Endodermal cell (in vitro differentiated cells): ENCODE measurements at places on chromosomes 11 and 22. TPM values are rescaled to one million over a fixed set of nuclear protein-coding genes. Genes with fewer than 3 reads are reported as not detected.

GRCh38 chr11:38582756-38583155 lies 1984.7 kb upstream of the RAG2 start:
- no peak for DNase-seq
- no peaks in the 10 kb centered on the region for H3K27me3 ChIP-seq

DNA sequence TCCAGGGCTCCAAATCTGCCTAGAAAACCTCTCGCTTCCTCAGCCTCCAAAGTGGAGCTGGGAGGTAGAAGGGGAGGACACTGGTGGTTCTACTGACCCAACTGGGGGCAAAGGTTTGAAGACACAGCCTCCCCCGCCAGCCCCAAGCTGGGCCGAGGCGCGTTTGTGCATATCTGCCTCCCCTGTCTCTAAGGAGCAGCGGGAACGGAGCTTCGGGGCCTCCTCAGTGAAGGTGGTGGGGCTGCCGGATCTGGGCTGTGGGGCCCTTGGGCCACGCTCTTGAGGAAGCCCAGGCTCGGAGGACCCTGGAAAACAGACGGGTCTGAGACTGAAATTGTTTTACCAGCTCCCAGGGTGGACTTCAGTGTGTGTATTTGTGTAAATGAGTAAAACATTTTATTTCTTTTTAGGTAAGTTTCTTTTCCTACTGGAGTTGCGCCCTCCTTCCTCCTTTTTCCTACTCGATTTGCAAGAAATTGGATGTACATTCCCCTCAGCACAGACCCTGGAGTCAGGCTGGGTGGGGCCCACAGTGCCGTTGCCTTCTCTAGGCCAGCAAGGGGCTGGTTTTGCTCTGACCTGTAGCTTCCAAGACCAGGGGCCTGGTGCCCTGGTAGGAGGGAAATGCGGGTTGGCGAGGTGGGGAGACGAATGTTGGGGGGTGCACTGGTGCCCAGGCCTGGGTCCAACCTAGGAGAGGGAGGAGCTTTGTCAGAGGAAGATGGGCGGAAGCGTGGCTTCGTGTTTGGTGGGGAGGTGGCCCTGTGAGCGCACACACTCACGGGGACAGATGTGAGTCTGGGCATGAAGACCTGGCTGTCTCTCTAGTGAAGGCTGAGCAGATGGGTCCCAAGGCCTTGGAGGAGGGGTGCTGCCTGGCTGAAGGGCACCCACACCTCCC lies 50.6 kb downstream of the ST14 start:
- no peak overlapping the region for H3K27ac ChIP-seq
- H3K27me3 ChIP-seq, result no peaks in the 10 kb centered on the region
- H3K36me3 ChIP-seq, result no peaks in the 10 kb centered on the region
- no peak overlapping the region for H3K4me3 ChIP-seq

- no peak for DNase-seq
- H3K4me1 ChIP-seq, result peaks cover 5% of the 10 kb centered on the region
- H3K4me3 ChIP-seq, result no peak overlapping the region
Observed at GRCh38 chr11:132933703-132934102, 598.6 kb downstream of the OPCML start.

Gene CHKB
- 85.8 to 116 TPM (median 108 TPM) in 3 replicates for total RNA-seq

GRCh38 chr11:1840780-1841480 lies 2.1 kb downstream of the TNNI2 start:
- DNase-seq, result no peak
- H3K27ac ChIP-seq, result no peak overlapping the region
- H3K36me3 ChIP-seq, result no peaks in the 10 kb centered on the region
- H3K4me1 ChIP-seq, result no peaks in the 10 kb centered on the region

DNA sequence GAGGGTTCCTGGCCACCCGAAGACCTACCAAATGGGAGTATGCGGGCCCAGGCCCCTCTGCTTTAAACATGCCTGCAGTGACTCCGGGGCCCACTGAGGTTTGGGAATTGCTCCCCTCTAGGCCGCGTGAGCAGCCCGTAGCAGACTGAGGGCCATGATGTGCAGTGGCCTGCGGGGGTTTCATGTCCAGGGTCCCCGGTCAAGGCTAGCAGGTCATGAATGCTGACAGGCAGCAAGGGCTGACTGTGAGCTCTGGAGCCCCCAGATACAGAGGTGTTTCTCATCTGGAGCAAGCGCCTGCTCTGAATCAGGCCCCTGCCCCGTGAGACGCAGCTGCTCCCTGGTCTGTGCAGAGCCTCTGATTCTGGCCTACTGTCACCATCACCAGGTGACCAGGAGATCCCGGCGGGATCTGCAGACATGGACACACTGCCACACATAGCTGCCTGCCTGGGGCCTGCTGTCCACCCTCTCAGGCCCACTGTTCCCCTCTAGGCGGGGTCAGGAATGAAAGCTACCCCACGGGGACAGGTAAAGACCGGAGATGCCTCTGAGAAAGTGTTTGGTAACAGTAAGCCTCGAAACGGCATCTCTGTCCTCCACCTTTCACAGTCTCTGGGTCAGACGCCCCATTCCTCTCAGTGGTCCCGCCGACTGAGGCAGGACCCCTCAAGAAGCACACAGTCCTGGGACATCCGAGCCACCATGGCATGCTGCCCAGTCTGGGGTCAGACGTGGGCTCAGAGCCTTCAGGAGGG lies 73.3 kb downstream of the PARVB start:
- H3K4me1 ChIP-seq, result no peaks in the 10 kb centered on the region
- no peak overlapping the region for H3K4me3 ChIP-seq
- no peaks in the 10 kb centered on the region for H3K36me3 ChIP-seq

- peak overlapping the region; percentile 62 for H3K27ac ChIP-seq
- H3K4me3 ChIP-seq, result peak overlapping the region; percentile 86
- peaks cover 54% of the 10 kb centered on the region for H3K36me3 ChIP-seq
- H3K4me1 ChIP-seq, result peaks cover 8% of the 10 kb centered on the region
Observed at GRCh38 chr11:62574363-62575071, 826 bp upstream of the EEF1G start.

GRCh38 chr11:64800303-64801157 lies 2.5 kb downstream of the MAP4K2 start:
- no peak for DNase-seq
- H3K27ac ChIP-seq, result no peak overlapping the region
- H3K4me1 ChIP-seq, result no peaks in the 10 kb centered on the region
- H3K36me3 ChIP-seq, result peaks cover 23% of the 10 kb centered on the region

DNA sequence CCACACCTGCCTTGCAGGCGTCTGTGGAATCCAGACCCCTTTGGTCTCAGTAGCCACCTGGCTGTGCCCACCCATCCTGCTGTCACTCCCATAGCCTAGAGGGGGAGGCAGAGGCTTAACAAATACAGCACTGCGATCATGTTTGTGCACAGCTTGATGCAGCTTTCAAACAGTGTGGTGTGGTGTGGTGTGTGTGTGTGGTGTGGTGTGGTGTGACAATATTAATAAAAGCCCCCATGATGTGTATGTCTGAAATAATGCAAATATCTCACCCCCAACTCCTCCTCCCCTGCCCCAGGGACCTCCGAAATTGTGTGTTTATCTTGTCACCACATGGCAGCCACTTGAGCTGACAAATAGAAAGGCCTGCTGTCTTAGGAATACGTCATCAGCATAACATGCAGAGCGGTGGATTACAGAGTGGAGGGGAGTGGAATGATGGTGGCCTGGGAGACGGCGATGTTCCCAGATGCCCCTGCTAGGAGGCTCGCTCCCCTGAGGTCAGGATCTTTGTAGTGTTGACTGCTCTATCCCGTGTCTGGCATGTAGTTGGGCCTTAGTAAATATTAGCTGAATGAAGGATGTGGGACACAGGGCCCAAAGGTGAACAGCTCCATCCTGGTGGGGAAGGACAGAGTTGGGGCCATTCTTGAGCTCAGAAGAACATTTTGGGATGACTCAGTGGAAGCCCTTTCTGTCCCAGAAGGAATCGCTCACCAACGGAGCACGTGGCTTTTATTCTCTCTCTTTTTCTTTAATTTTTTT lies 2.8 kb downstream of the PDXP start:
- peak; percentile 73 for DNase-seq
- no peaks in the 10 kb centered on the region for H3K27me3 ChIP-seq
- H3K27ac ChIP-seq, result peak overlapping the region; percentile 58
- peaks cover 6% of the 10 kb centered on the region for H3K4me1 ChIP-seq
- H3K4me3 ChIP-seq, result no peak overlapping the region
- H3K36me3 ChIP-seq, result peaks cover 17% of the 10 kb centered on the region

Gene GLB1L2
- 11.0 and 12.5 TPM in 2 replicates for total RNA-seq

DNA sequence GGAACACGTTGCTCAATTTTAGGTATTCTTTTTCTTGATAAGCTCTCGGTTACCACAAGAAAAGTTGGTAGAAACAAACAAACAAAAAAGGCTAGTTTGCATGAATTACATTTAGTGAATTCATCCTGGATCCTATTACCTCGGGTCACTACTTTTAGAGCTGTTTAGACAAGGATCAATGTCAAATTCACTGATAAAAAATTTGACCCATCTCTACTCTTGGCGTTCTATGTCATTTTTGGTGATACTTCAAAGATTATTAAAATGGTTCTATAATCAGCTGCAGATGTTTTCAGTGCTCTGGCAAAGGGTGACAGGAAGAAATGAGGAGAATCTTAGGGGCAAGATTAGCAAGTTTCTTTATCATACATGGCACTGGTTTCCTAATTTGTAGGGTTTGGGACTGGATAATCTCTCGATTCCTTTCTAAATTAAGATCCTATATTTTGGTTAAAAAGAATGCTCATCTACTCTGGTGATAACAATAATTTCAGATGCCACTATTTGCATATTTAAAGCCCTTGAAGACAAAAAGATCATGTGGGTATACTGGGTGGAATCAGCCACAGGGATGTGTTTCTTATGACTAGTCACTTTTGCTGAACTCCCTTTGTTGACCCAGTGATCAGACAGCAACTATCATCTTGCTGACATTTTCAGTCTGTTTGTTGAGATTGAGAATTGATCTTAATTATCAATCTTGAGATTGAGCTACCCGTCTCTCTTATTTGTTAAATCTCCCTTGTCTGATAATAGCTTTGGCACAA lies 442.9 kb downstream of the AASDHPPT start:
- no peak overlapping the region for H3K27ac ChIP-seq
- H3K27me3 ChIP-seq, result no peaks in the 10 kb centered on the region
- no peak for DNase-seq
- no peaks in the 10 kb centered on the region for H3K36me3 ChIP-seq

GRCh38 chr11:47188259-47188658 lies 2.0 kb upstream of the PACSIN3 start:
- no peaks in the 10 kb centered on the region for H3K4me1 ChIP-seq
- no peak for DNase-seq
- peak overlapping the region; percentile 29 for H3K27ac ChIP-seq
- H3K4me3 ChIP-seq, result no peak overlapping the region
- H3K27me3 ChIP-seq, result peaks cover 23% of the 10 kb centered on the region

- DNase-seq, result no peak
- peaks cover 11% of the 10 kb centered on the region for H3K4me1 ChIP-seq
- no peak overlapping the region for H3K4me3 ChIP-seq
- H3K27ac ChIP-seq, result no peak overlapping the region
- H3K36me3 ChIP-seq, result no peaks in the 10 kb centered on the region
Observed at GRCh38 chr11:3949125-3949524, 93.7 kb downstream of the STIM1 start.

Gene FAM227A
- total RNA-seq, result 6.0 and 9.1 TPM in 2 replicates

DNA sequence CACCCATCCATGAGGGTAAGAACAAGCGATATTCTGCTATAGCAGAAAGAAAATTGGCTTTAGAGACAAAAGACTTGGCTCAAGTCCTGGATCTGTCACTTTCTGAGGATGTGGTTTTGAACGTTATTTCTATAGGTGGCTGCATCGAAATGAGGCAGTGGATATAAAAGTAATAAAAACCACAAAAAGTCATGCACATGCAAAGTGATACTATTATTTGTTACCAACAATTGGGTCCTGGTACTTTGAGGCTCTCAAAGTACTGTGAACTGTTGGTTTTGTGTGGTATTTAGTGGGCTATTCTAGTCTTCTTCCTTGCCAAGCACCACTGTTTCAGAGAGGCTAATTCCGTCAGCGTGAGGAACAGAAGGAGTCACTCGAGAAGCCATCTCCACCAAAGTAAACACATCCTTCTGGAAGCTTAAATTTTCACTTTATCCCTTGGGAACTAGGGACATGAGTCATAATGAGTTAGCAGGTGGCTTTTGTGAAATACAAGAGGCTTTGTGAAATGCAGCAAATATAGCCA lies 13.1 kb downstream of the UBASH3B start:
- no peak overlapping the region for H3K4me3 ChIP-seq
- H3K27me3 ChIP-seq, result peaks cover 42% of the 10 kb centered on the region
- peaks cover 6% of the 10 kb centered on the region for H3K36me3 ChIP-seq
- no peaks in the 10 kb centered on the region for H3K4me1 ChIP-seq
- no peak overlapping the region for H3K27ac ChIP-seq

DNA sequence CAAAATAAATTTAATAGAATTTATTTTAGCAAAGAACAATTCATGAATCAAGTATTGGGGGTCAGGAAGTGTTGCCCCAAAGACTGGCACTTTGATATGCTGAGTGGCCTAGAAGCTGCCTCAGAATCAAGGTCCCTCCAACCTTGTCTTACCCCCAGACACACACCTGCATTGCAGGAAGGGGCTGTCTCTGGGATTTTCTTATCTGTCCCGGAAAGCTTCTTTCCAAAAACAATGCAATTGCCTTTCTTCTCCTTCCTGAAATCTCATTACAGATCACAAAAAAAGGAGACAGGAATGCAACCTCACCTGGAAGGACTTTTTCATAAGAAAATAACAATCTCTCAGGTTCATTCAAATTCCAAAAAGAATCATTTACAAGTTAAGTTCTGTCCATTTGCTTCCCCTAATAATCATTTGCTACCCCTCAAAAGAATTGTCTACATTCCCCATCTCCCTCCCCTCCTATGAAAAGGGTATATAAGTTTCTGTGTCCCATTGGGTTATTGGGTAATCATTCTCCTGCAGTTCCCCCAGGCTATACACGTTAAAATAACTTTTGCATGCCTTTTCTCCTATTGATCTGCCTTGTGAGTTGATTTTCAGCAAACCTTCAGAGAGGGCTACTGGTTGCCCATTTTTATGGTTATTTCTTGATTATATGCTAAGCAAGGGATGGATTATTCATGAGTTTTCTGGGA lies 21.3 kb downstream of the OR10A6 start:
- H3K36me3 ChIP-seq, result peaks cover under 1% of the 10 kb centered on the region
- H3K27me3 ChIP-seq, result no peaks in the 10 kb centered on the region
- peak; percentile 58 for DNase-seq
- H3K4me3 ChIP-seq, result peak overlapping the region; percentile 47

DNA sequence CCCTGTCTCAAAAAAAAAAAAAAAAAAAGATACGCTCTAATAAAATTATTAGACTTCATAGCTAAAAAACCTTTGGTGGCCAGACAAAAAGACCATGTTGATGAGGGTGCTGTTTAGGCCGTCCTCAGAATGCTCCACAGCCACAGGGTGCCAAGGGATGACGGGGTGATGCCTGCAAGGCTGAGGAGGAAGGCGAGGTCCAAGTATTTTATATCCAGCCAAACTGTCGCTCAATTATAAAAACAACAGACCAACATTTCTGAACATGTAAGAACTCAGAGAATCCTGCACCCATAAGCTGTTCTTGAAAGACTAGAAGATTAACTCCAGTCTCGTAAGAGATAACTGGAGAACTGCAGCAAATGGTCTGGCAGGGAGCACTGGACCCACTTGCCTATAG lies 29.2 kb downstream of the TBX1 start:
- H3K27ac ChIP-seq, result no peak overlapping the region
- DNase-seq, result no peak
- H3K4me3 ChIP-seq, result no peak overlapping the region
- H3K27me3 ChIP-seq, result no peaks in the 10 kb centered on the region

- DNase-seq, result peak; percentile 73
- no peaks in the 10 kb centered on the region for H3K36me3 ChIP-seq
- H3K27me3 ChIP-seq, result no peaks in the 10 kb centered on the region
- no peak overlapping the region for H3K27ac ChIP-seq
- H3K4me3 ChIP-seq, result no peak overlapping the region
Observed at GRCh38 chr11:83540112-83540675, 254.0 kb upstream of the CCDC90B start.

GRCh38 chr22:49009359-49010063 lies 818.2 kb downstream of the BRD1 start:
- H3K4me1 ChIP-seq, result no peaks in the 10 kb centered on the region
- no peak overlapping the region for H3K4me3 ChIP-seq
- no peaks in the 10 kb centered on the region for H3K27me3 ChIP-seq
